ENCODE measurements at places on chromosomes 4 and X. TPM values are rescaled to one million over a fixed set of nuclear protein-coding genes. Genes with fewer than 3 reads are reported as not detected.

The SMIM31 gene
- not detected for total RNA-seq

The RAPGEF2 gene
- total RNA-seq: 80.3 TPM

The GYG2 gene
- total RNA-seq: 0.14 TPM

The KLB gene
- under 0.01 TPM for total RNA-seq

The SMAD1 gene
- 125 TPM for total RNA-seq

The GLOD5 gene
- total RNA-seq: not detected

The FAM9C gene
- 0.50 TPM for total RNA-seq

The MAPK10 gene
- total RNA-seq: 0.36 TPM

The MXRA5 gene
- total RNA-seq: under 0.01 TPM

The PCDH19 gene
- total RNA-seq: 1.1 TPM

The GRPR gene
- 0.14 TPM for total RNA-seq

Measured in thoracic aorta endothelial cell (primary cell).